A172 (cell line): ENCODE measurements at places on chromosomes 3 and 15.
A peak's percentile ranks its signal among the peaks of the same experiment; 100 is the strongest.

DNA sequence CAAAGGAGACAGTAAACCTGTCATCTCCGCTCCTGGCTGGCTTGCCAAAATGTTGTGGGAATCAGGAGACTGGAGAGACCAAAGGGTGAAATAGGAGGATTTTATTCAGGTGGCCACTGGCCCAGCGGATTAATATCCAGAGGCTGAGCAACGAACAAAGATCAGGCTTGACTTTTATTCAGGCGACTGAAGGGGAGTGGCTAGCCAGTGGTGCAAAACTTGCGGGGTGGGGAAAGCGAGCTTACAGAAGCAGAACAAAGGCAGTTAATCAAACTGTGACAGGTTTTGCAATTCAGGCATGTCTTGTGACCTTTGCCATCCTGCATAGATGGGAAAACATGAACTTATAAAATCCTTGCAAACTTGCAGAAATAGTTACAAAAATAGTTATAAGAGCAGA is 19.8 kb upstream of the ACAD9 start:
- DNase-seq = peak; percentile 23

DNA sequence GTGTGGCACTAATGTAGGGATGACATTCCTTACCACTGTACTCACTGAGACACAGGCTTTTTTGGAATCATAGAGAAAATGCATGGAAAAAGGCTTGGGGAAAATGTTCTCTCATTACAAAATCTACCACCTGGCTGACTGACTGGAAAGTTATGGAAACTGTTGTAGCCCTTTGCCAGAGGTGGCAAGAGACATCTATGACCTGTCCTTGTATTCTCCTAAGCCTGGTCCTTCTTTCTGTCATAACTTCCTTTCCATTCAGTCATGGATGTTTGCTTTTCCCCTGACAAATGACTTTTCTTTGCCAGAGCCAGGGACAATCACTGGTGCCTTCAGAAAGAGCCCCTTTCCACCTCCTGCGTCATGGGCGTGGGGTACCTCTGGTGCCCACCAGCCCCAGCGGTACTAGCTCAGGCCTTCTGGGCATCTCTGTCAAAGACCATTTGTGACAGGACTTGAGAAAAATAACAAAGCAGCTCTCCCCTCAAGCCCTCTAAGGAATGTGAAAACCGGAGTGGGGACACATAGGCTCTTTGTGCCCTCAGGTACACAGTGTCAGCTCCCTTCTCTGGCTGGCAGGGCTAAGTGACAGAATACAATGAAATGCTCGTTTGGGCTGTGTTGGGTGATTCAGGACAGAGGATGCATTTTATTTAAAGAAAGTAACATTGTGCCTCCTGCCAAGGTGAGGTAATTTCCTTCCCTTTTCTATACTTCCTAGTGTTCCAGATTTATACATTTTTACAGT is 381.1 kb upstream of the RASGRP1 start:
- DNase-seq = no peak

DNA sequence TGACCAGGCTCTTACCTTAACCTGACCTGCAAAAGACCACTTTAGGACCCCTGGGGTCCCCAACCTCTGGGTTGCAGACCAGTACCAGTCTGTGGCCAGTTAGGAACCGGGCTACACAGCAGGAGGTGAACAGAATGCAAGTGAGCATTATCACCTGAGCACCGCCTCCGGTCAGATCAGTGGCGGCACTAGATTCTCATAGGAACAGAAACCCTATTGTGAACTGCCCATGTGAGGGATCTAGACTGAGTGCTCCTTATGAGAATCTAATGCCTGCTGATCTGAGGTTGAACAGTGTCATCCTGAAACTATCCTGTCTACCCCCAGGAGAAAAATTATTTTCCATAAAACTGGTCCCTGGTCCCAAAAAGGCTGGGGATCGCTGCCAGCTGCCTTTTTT is 20.3 kb downstream of the CHP1 start:
- no peak for DNase-seq

DNA sequence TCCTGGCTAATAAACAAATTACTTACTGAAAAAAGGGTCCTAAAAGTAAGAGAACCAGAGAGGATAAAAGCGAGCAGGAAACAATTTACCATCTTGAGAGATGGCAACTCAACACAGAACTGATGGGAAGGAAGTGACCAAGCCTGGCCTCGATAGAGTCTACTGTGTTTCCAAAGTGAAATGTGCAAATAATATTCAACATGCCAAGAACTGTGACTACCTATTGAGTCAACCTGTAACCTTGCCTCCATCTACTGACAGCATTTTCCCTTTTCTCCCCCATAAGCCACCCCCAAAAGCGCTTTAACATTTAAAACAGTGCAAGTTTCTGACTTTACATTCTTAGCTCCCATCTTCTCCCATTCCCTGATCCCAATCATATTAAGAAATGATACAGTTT is 75.4 kb upstream of the PSMD6 start:
- no peak for DNase-seq

DNA sequence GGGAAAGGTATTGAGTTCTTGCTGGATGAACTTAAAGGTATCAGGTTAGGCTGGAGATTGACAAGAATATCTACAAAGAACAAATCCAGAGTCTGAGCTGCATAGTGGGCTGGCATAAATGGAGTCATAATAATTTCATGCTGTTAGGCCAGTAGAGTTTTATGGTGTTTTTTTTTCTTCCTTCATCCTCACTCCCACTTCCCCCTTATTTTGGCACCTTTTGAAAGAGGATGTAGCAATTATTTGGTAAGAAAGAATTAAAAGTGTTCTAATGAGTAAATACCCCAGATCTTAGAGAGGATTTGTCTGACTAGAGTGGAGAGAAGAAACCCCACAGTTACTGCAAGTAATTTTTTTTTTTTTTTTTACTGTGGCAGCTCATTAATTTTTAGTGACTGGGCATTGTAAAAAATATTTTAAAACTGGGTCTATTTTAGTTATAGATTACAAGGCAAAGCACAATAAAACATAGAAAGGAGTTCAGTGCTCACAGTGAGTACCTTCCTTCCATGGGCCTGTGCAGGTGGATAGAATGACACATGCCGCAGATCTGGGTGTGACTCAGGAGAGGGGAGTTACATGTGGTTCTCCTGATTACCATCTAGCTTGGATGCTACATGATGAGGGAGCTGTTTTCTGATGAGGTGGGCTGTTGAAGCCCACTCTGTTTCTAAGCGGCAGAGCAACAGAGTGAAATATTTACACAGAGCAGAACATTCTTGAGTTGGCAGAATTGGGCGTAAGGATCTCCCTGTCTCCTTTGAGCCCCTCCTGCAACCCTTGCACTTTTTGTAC is 5.3 kb downstream of the EDEM1 start:
- no peak for DNase-seq
